Left ventricle myocardium inferior (tissue), 1 donor: ENCODE measurements at places on chromosomes 1 and 21.

- DNase-seq: no peak
These were observed 72.4 kb downstream of the MATN1 start for GRCh38 chr1:30650968-30651320.

DNA sequence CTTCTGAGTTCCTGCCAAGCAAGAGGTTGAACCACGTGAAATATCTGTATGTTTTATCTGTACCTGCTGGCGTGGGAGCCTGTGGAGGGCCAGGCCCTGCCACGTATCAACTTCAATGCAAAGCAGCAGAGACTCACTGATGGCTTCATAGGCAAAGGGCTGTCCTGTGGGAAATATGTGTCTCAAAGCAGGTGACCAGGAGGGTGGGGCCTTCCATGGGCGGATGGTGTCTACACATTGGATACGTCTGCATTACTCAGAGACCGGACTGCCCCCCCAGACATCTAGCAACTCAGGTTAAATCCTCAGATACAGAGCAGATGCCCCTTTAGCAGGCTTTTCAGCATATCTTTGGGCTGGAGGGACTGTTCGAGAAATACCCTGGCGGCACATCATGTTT, 210.8 kb upstream of the C1orf174 start:
- DNase-seq: no peak

GRCh38 chr1:31043631-31044030, 21.9 kb downstream of the PUM1 start:
- no peak for DNase-seq

DNA sequence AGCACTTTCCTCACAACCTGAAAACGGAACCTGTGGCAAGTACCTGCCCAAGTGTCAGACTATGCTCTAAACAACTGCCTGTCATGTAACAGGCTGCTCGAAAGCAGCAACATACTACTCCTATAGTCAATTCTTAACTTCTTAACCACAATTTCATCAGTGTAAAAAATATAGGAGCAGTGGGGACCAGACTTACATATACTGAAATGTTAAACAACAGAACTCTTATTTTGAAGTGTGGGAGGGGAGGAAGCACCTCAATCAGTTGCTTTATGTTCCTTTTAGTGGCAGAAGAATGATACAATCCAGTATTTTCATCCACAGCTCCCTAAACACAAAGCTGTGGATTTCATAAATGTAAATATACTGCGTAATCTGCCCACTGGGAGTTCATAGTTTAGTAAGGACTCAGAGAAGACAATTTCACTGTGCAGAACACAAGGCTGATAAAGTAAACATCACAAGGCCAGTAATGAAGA, 44.2 kb downstream of the WLS start:
- no peak for DNase-seq

DNA sequence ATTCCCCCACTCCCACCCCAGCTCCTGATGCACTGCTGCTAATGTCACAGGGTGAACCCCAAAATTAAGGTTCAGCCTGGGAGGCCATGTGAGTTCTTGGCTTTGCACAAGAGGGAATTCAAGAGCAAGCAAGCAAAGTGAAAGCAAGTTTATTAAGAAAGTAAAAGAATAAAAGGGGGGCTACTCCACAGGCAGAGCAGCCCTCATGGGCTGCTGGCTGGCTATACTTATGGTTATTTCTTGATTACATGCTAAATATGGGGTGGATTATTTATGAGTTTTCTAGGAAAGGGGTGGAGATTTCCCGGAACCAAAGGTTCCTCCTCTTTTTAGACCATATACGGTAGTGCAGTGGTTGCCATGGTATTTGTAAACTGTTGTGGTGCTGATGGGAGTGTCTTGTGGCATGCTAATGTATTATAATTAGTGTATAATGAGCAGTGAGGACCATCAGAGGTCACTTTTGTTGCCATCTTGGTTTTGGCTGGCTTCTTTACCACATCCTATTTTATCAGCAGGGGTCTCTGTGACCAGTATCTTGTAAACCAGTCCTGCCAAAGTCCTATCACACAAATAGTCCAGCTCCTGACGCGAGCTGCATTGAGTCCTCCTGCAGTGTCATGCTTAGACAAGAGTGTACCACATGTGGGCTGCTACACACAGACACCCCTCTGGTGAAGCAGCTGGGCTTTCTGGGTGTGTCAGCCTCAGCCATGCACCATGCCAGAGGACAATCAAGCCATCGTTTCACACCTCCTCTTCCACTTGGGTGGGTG, 46.4 kb upstream of the CSF1 start:
- no peak for DNase-seq

DNA sequence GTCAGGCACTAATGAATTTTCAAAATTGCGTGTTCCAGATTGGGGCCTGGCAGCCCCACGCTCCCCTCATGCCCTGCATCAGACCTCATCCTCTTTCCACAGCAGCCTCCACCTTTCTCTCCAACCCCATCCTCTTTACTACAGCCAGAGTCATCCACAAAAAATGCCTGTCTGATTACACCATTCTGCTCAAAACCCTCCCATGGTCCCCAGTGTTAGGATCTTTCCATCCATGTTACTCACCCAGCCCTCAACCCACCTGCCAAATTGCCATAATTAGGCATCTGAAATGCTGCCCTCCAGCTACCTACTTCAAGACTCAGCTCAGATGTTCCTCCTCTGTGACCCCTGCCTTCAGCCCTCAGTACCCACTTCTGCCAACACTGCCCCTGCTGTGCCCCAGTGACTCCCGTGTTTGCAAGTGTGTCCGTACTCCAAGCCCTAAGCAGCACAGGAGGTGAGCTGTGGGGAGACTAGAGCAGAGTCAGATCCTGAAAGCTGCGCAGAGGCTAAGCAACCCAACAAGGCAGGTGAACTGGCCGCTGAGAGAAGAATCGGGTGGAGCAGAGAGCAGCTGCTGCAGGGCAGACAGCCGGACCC, 715 bp upstream of the ARTN start:
- no peak for DNase-seq

- DNase-seq: no peak
These were observed 34.9 kb downstream of the EPHA2 start for GRCh38 chr1:16120940-16121410.

DNA sequence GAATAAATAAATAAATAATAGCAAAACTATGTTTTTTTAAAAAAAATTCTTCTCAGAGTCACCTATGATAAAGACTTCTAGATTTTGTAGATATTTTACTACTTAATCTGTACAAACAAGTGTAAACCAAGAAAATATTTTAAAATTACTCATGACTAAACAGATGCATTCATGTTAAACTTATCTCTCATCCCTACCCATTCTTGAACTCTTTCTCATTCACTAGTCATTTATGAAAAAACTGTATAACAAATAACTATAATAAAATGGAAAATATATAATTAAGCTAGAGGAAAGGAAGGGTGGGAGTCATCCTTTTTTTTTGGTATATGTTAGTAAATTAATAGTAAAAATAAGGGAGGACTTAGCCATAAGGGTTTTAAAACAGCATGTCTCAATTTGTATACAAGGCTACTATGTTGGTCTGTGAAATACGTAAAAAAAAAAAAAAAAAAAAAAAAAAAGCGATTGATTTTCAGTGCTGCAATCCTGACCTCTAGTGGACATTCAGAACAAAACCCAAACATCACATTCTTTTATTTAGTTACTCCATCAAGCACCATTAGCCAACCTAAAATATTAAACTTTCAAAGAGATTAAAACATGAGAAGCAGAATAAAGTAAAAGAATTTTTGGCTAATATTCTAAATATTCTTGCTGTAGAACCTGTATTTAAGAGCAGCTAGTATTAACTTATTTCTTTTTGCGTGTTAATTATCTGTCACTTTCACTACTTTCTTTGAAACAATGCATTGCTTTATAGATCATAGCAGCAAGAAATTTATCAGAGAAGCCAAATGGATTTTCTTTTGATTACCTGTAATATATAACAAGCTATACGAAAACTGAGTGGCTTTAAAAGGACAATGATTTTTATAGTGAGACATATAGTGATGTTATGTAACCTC, 255.8 kb upstream of the CACYBP start:
- DNase-seq: no peak

GRCh38 chr1:203065191-203065590, 20.6 kb downstream of the MYOG start:
- DNase-seq: no peak

DNA sequence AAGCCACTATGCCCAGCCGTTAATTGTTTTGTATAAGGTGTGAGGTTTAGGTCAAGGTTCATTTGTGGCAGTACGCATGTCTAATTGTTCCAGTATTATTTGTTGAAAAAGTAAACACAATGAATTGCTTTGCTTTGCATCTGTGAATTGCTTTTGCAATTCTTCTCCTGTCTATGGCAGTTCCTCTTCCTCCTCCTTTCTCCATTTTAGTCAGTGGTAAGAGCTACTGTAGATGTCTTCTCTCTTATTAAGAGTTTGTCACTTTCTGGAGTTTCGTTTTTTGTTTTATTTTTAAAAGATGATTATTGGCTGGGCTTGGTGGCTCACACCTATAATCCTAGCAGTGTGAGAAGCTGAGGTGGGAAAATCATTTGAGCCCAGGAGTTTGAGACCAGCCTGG, 29.2 kb downstream of the C1orf185 start:
- no peak for DNase-seq

DNA sequence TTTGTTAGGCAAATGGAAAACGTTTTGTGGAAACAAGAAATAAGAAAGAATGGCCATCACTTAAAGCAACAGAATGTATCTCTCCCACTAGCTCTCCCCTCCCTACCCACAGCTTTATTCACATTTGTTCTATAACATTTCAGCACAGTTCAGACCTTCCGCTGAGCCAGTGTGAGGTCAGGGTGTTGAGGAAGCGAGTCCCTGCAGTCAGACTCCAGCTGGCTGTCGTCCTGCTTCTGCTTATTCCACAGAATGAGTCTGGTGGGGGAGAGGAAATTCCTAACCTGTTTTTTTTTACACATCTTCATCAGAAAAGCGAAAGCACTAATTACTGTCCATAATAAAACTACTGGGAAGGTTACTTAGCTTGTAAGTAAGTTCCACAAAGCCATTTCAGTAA, 39.0 kb downstream of the MRPL39 start:
- peak; percentile 26 for DNase-seq

DNA sequence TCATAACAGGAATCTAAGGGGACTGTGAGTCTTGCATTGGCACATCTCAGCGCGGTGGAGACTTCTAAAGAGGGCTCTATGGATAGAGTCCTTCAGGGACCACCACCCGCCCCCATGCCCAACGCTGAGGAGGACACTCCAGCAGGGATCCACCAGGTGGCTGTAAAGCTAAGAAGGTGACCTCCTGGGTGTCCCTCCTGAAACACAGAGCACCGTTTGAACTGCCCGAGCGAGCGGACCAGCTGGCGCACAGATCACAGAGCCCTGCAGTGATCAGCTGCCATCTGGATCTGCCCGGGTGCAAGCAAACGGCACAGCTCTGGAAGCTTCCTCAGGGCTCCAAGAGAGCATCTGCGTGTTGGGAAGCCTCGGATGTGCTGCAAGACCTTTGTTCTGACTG, 51.3 kb upstream of the LYST start:
- DNase-seq: no peak

GRCh38 chr1:174497478-174497877, 49.7 kb downstream of the GPR52 start:
- no peak for DNase-seq

DNA sequence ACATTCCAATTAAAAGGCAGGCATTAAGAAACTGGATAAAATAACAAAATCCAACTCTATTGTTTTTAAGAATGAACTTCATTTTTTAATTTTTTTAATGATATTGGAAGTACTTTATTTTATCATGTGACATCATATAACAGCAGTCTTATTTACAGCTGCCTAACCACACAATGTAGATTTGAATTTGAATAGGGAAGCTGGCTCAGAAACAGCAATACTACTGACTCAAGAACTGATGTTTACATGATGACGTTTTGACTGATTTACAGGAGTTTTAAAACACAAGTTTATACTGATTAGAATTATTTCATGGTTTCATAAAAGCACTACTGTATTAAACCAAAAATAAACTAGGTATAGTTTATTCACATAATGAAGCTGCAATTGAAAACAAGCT, 348.7 kb upstream of the NR5A2 start:
- no peak for DNase-seq

- no peak for DNase-seq
These were observed 24.2 kb upstream of the SLFNL1 start for GRCh38 chr1:41045740-41046139.

DNA sequence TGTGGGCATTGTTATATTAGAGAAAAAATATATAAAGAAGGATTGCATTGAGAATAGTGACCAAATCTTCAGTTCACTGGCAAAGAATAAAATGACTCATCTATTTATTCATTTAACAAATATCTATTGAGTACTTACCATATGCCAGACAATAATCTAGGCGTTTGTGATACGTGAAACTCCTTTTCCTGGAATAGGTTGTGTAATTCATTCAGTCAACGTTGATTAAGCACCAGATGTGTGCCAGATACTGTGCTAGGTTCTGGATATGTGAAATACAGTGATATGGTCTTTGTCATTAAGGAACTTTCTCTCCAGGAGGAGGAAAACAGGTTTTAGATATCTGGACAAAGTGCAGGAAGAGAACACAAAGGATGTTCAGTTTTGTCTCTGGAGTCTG, 344.5 kb downstream of the RWDD3 start:
- DNase-seq: no peak

- DNase-seq: no peak
These were observed 45.7 kb upstream of the PAXBP1 start for GRCh38 chr21:32817208-32817607.

DNA sequence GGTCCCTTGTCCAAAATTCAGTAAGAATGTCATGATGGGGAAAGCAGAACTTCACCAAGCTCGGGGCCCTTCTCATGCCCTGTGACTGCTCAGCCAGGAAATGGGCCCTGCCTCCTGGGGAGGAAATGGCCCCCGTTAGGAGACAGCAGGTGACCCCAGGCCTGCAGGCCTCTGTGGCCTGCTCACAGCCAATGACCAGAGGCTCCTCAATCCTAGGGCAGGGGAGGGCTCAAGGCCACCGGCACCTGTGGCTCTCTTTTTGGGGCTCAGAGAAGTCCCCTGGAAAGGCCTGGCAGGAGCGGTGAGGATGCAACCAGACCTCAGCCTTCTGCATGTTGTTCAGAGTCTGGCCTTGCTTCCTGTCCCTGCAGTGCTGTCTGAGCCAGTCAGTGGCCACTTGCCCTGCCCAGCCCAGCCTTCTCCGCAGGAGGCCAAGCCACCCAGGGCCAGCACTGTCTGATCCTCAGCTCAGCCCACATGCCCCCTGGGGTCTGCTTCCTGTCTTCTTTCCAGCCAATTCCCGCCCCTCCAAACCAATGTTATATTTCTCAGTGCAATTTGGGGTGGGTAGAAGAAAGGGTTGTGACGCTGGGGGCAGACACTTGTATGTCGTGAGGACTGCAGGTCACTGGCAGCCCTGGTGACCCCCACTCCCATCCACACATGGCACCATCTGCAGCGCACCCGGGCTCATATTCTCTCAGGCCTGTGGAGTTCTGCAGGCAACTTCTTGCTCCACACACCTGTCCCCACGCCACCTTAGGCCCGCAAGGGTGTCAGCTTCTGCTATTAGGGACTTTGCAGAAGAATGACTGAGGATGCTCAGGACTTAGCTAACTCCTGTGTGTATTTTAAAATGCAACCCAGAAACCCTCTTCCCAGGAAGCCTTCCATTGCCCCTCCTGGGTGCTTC, 83.6 kb downstream of the ITPKB start:
- peak; percentile 18 for DNase-seq

DNA sequence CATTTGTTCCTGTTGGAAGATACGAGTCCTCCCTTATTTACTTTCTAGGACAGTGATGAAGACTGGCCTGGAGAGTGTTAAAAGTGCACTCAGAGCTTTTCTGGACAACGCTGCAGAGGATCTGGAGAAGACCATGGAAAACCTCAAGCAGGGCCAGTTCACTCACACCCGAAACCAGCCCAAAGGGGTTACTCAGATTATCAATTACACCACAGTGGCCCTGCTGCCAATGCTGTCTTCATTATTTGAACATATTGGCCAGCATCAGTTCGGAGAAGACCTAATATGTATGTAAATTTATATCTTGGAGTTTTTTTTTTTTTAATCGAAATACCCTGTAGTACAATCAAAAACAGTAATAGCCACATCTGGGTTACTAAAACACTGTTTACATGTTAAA, 190.5 kb downstream of the ZP4 start:
- no peak for DNase-seq
